ENCODE measurements at places on chromosomes 6 and 20. TPM values are rescaled to one million over a fixed set of nuclear protein-coding genes. Genes with fewer than 3 reads are reported as not detected.
A peak's percentile ranks its signal among the peaks of the same experiment; 100 is the strongest.

- DNase-seq: peak; percentile 68
- H3K4me1 ChIP-seq: no peaks in the 10 kb centered on the region
- no peaks in the 10 kb centered on the region for H3K27me3 ChIP-seq
- peak overlapping the region; percentile 16 for H3K4me3 ChIP-seq
- H3K27ac ChIP-seq: no peak overlapping the region
- H3K36me3 ChIP-seq: no peaks in the 10 kb centered on the region
Observed at GRCh38 chr20:9617940-9618339, 103.5 kb downstream of the LAMP5 start.

DNA sequence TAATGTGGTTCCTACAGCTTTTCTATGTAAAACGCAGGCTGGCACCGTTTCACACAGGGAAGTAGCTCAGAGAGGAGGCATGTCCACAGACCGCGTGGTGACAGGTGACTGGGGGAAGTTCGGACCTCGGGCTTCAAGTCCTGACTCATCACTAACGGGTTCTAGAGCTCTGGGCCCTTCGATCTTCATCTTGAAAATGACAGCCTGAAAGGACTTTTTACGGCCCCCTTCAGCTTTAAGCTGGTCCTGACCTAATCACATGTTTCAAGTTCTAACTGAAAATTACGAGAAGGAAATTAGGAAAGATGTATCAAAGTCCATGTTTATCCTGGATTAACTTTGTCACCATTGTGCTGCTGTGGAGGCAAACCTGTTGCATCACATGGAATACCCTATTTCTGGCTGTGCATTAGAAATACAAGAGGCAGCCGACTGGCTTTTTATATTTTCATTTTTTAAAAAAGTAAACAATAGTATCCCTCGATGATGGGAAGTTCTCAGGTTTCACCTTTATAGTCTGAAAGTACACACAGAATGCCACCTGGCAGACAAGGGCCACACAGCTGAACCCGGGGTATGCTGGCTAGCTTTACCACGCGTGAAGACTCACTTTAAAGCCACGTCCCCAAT, 2.0 kb downstream of the MAN1A1 start:
- H3K27me3 ChIP-seq: no peaks in the 10 kb centered on the region
- H3K4me3 ChIP-seq: peak overlapping the region; percentile 73
- no peaks in the 10 kb centered on the region for H3K36me3 ChIP-seq
- H3K4me1 ChIP-seq: peaks cover 40% of the 10 kb centered on the region

DNA sequence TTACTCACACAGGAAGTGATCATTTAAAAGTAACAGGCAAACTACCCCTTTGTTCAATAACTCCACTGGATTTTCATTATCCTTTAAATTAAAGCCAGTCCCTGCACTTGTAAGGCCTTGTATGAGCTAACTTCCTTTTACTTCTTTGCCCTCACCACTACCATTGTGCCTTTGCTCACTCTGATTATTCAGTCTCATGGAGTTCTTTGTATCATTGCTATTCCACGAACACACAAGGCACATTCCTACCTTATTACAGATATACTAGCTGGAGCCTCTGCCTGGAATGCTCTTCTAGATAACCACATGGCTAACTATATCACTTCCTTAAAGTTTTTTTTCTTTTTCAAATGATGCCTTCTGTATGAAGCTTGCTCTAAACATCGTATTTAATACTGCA, 748.6 kb upstream of the HS3ST5 start:
- no peak overlapping the region for H3K4me3 ChIP-seq
- no peak overlapping the region for H3K27ac ChIP-seq
- DNase-seq: no peak

- H3K4me3 ChIP-seq: no peak overlapping the region
- no peak for DNase-seq
- H3K36me3 ChIP-seq: peaks cover 81% of the 10 kb centered on the region
- H3K27me3 ChIP-seq: no peaks in the 10 kb centered on the region
Observed at GRCh38 chr6:126017668-126018067, 31.3 kb downstream of the TRMT11 start.

DNA sequence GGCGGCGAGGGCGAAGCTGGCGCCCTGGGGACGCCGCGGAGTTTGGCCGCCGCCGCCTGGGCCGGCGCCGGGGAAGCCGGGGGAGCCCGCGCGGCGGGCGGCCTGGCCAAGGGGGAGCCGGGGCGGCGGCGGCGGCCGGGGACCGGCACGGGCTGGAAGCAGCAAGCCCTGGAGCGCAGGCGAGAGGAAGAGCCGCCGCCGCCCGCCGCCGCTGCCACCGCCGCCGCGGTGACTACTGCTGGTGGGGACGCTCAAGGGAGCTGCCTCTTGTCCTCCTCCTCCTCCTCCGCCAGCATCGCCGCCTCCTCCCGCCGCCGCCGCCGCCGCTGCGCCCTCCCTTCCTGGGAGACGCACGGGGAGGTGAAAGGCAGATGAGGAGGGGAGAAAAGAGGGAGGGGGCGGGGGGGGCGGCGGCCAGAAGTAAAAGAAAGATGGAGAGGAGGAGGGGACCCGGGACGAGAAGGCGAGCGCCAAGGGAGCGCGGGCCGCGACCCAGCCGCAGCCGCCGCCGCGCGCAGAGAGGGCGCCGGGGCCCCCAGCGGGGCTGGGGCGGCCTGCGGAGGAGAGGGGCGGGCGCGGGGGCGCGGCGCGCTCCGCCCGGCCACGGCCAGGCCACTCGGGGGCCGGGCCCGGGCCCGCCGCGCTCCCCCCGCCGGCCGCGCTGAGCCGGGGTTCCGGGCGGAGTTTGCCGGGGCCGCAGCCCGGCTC, 846 bp downstream of the PDE10A start:
- peaks cover 10% of the 10 kb centered on the region for H3K27me3 ChIP-seq
- H3K4me3 ChIP-seq: no peak overlapping the region
- no peak overlapping the region for H3K27ac ChIP-seq
- no peak for DNase-seq
- no peaks in the 10 kb centered on the region for H3K36me3 ChIP-seq

- H3K4me3 ChIP-seq: no peak overlapping the region
- peak; percentile 71 for DNase-seq
- peak overlapping the region; percentile 34 for H3K27ac ChIP-seq
Observed at GRCh38 chr20:48238326-48238725, 453.0 kb upstream of the SULF2 start.

DNA sequence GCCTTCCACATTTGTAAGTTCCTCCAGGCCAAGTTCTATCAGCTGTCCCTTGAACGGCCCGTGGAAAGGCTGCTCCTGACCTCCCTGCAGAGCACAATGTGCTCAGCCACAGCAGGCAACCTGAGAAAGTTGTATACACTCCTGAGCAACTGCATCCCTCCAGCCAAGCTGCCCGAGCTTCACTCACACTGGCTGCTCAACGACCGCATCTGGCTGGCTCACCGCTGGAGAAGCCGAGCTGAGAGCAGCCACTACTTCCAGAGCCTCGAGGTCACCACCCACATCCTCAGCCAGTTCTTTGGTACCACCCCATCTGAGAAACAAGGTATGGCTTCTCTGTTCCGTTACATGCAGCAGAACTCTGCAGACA, 2.1 kb downstream of the ZSWIM1 start:
- no peak overlapping the region for H3K4me3 ChIP-seq
- H3K27ac ChIP-seq: no peak overlapping the region
- H3K27me3 ChIP-seq: no peaks in the 10 kb centered on the region
- no peak for DNase-seq
- peaks cover 31% of the 10 kb centered on the region for H3K4me1 ChIP-seq

- no peaks in the 10 kb centered on the region for H3K27me3 ChIP-seq
- H3K4me1 ChIP-seq: no peaks in the 10 kb centered on the region
- H3K36me3 ChIP-seq: no peaks in the 10 kb centered on the region
- no peak for DNase-seq
- H3K27ac ChIP-seq: no peak overlapping the region
- no peak overlapping the region for H3K4me3 ChIP-seq
Observed at GRCh38 chr6:154484942-154485341, 25.5 kb downstream of the CNKSR3 start.

- no peak overlapping the region for H3K27ac ChIP-seq
- peaks cover 27% of the 10 kb centered on the region for H3K4me1 ChIP-seq
- DNase-seq: no peak
Observed at GRCh38 chr20:16025084-16025483, 548.2 kb downstream of the KIF16B start.

Gene ADGRF5
- total RNA-seq: 40.0 TPM

Gene TPBG
- total RNA-seq: 44.6 TPM

Gene NOX3
- total RNA-seq: not detected

Gene C6orf89
- 40.1 TPM for total RNA-seq

Data from PC-9 (cell line).